ENCODE measurements at places on chromosomes 3 and 15. TPM values are rescaled to one million over a fixed set of nuclear protein-coding genes. Genes with fewer than 3 reads are reported as not detected.

The DNASE1L3 gene
- 56.2 TPM for polyA plus RNA-seq

The SEMA7A gene
- polyA plus RNA-seq, result 3.5 TPM

The CLDN18 gene
- 4.1 TPM for polyA plus RNA-seq

The SLC24A5 gene
- polyA plus RNA-seq, result not detected

The WNT7A gene
- polyA plus RNA-seq, result 0.01 TPM

The NANOGP8 gene
- polyA plus RNA-seq, result 0.30 TPM

The CEP19 gene
- polyA plus RNA-seq, result 2.7 TPM

DNA sequence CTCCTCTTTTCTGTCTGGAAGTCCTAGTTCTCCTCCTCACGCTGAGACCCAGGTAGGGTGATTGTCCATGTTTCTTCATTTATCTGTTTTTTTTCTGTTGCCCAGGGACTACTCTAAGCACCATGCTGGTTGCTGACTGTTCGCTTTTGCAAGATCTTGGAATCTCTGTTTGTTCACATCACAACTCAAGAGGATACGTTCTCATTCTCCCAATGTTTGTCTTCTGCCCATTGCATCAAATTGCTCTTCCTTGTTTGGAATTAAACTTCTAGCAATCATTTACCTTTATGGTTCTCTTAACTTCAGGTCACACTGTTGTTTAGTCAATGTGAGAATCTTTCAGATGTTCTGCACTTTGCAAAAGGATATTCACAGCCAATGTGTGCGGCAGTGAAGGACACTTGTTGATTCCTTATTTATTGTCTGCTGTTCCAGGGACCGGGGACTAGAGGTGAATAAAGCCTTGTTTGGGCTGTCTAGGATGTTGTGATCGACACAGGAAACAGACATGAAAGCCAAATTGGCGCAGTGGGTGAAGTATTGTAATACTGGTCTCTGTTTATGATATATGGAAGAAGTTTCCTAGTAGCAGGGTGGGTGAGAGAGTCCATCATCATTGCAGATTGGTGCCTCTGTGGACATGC is 24.5 kb downstream of the LPP start:
- peaks cover 34% of the 10 kb centered on the region for H3K4me1 ChIP-seq
- no peak overlapping the region for H3K4me3 ChIP-seq
- no peaks in the 10 kb centered on the region for H3K27me3 ChIP-seq

DNA sequence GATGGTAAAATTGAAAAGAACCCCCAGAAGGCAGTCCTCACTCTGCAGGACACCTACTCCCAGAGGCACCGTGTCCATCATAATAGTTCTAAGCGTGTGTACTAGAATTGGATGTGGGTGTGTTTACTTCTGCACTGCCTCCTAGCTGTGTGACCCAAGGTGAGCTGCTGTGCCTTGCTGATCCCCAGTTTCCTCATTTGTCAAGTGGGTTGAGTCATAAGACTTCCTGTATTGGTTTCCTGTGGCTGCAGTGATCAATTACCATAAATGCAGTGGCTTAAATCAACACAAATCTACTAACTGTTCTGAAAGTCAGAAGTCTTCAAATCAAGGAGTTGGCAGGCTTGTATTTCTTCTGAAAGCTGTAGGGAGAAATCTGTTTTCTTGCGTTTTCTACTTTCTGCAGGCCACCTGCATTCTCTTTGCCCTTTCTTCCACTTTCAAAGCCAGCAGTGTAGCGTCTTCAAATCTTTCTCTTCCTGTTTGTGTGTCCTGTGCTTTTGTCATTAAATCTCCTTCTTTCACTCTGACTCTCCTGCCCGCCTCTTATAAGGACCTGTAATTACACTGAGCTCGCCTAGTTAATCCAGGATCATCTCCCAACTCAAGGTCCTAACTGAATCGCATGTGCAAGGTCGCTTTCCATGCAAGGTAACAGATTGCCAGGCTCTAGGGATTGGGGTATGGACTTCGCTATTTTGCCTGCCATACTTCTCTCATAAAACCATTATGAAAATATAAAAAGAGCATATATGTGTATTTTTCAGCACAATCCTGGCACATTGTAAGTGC is 59.0 kb downstream of the RORA start:
- no peak for DNase-seq
- no peaks in the 10 kb centered on the region for H3K4me1 ChIP-seq
- no peaks in the 10 kb centered on the region for H3K36me3 ChIP-seq
- no peaks in the 10 kb centered on the region for H3K27me3 ChIP-seq
- H3K4me3 ChIP-seq, result no peak overlapping the region
- H3K27ac ChIP-seq, result no peak overlapping the region

DNA sequence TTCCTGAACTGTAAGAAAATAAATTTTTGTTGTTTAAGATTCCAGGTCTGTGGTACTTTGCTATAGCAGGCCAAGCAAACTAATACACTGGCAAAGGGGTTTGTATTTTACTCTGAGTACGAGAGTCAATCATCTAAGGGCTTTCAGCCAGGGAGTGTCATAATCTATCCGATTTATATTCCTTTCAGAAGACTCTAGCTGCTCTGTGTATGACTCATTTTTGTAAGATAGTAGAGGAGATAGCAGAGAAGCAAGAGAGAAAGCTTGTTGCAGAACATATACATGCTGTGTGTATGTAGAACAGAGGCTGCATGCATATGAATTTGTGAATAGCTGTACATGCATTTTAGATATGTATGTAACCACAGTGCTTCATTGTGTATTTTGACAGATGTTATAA is 577.9 kb upstream of the EPHA6 start:
- H3K27ac ChIP-seq, result no peak overlapping the region
- H3K27me3 ChIP-seq, result no peaks in the 10 kb centered on the region
- H3K4me1 ChIP-seq, result no peaks in the 10 kb centered on the region
- H3K4me3 ChIP-seq, result no peak overlapping the region
- DNase-seq, result no peak

GRCh38 chr3:12268049-12268735 is 20.7 kb upstream of the PPARG start:
- no peak overlapping the region for H3K27ac ChIP-seq
- DNase-seq, result no peak

DNA sequence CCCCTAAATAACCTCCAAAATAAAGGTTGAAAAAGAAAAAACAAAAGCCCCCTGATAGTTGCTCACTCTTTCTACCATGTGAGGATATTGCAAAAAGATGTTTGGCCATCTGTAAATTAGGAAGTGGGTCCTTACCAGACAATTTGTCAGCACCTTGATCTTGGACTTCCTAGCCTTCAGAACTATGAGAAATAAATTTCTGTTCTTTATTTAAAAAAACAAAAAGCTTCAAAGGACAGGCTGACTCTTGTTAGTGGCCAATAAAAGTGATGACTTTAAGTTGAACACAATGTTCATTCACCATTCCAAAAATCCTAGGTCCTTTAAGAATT is 103.5 kb downstream of the CBLB start:
- H3K4me3 ChIP-seq, result no peak overlapping the region
- no peaks in the 10 kb centered on the region for H3K27me3 ChIP-seq
- no peaks in the 10 kb centered on the region for H3K4me1 ChIP-seq
- H3K27ac ChIP-seq, result no peak overlapping the region
- DNase-seq, result no peak

DNA sequence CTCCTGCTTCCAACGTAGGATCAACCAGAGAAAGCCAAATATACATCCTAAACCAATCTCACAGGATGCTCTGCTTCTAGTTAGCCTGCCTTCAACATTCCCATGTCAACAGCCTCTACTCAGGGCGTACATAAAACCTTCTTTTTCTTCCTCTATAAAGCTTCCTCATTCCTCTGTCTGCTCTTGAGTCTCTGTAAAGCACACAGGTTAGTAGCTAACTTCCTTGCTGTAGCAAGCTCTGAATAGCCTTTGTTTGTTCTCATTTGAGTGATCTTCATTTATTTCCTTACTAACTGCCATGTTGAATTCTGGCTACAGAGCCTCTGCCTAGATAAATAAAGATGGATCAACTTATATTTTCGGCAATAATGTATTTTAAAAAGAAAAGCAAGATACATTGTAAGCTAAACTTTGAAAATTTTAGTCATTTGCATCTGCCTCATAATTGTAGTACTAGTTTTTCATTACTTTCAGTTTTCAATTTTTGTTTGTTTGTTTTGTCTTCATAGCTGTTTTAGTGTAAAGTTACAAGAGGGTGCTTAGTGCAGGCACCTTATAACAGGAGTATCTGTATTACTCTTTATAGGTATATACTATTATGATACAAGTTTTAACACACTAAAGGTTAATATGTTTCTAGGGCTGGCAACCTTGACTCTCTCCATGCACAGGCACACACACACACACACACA is 498.2 kb downstream of the PYDC2 start:
- no peaks in the 10 kb centered on the region for H3K4me1 ChIP-seq
- no peaks in the 10 kb centered on the region for H3K36me3 ChIP-seq
- no peak for DNase-seq
- H3K4me3 ChIP-seq, result no peak overlapping the region

- no peaks in the 10 kb centered on the region for H3K4me1 ChIP-seq
- H3K27me3 ChIP-seq, result no peaks in the 10 kb centered on the region
These were observed 598.4 kb downstream of the FHIT start for GRCh38 chr3:60652829-60653228.

DNA sequence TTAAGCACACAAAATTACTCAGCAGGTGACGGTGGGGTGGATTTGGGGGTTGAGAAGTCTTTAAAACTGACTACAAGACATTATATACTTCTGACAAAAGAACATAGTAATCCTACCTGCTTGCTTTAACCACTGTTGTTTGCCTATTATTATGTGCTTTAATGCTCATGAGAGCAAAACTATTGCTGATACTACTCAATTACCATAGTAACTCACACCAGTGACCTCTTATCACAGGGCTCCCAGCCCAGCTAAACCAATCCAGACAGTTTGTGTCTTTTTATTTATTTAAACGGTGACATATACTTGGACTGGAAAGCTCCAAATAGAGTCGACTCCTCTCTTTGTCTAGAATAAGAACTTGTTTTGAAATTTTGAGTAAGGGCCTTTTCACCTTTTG is 42.8 kb upstream of the FEZF2 start:
- H3K36me3 ChIP-seq, result no peaks in the 10 kb centered on the region
- no peak overlapping the region for H3K4me3 ChIP-seq
- H3K27me3 ChIP-seq, result peaks cover 2% of the 10 kb centered on the region
- H3K4me1 ChIP-seq, result no peaks in the 10 kb centered on the region
- DNase-seq, result no peak

- no peak overlapping the region for H3K4me3 ChIP-seq
- H3K4me1 ChIP-seq, result peaks cover 41% of the 10 kb centered on the region
- no peak overlapping the region for H3K27ac ChIP-seq
- DNase-seq, result no peak
These were observed 15.5 kb upstream of the SRP14 start for GRCh38 chr15:40054605-40054854.

- H3K27me3 ChIP-seq, result no peaks in the 10 kb centered on the region
- no peak for DNase-seq
- H3K4me3 ChIP-seq, result no peak overlapping the region
- no peak overlapping the region for H3K27ac ChIP-seq
- H3K36me3 ChIP-seq, result no peaks in the 10 kb centered on the region
- H3K4me1 ChIP-seq, result no peaks in the 10 kb centered on the region
These were observed 7.2 kb upstream of the LACTB start for GRCh38 chr15:63114465-63114864.

Measured in large intestine (tissue), 12 donors.